ENCODE measurements at places on chromosomes 1 and 21. TPM values are rescaled to one million over a fixed set of nuclear protein-coding genes. Genes with fewer than 3 reads are reported as not detected.

DNA sequence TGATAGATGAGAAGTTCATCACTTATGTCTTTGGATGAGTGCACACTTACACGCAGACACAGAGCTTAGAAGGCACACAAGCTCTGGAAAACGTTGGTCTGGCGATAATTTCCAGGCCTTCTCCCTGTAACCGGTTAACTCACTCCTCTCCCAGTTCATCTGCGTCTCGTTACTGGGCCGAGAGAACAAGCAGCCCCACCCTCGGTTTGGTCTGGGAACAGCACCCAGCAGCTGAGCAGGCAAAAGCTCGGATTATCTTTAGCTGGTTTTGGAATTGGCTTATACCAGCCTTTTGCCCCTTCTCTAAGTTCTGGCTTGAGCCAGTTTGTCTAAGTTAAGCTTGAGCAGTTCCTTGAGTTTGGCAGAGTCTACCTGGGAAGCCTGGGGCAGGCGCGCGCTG, 27.3 kb upstream of the COL6A1 start:
- no peak for DNase-seq

RGS13 gene
- 0.43 TPM for total RNA-seq

DNA sequence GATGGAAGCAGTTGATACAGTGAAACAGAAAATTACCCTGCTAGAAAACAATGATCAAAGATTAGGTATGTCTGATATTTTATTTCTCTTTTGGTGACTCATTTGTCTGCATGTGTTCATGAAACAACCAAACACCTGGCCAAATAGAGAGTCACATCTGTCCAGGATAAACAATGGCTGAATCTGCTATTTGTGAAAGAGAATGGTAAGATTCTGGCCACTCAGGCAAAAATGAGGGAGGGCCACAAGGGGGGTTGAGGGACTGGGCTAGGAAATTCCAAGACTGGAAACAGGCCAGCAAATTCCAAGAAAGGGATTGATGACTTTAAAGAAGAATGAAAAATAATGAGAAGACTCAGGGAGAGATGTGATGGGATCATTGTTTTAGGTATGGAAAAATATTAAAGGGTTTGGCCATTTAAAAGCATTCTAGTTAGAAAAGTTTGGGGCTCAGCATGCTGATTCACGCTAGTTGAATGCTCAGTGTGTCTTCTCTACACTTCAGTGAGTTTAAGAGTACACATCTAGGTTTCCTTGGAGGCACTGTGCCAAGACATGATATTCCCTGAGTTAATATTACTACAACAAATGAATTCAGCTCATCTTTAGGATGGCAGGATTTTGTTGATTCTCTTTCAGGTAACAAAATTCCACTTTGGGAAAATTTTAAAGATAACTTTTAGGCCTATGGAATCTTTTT, 44.9 kb downstream of the TRAF5 start:
- no peak for DNase-seq

GRCh38 chr1:222290866-222291265, 257.0 kb downstream of the HHIPL2 start:
- DNase-seq: no peak

DCDC2B gene
- not detected for total RNA-seq

AIRE gene
- total RNA-seq: 0.12 TPM

DNA sequence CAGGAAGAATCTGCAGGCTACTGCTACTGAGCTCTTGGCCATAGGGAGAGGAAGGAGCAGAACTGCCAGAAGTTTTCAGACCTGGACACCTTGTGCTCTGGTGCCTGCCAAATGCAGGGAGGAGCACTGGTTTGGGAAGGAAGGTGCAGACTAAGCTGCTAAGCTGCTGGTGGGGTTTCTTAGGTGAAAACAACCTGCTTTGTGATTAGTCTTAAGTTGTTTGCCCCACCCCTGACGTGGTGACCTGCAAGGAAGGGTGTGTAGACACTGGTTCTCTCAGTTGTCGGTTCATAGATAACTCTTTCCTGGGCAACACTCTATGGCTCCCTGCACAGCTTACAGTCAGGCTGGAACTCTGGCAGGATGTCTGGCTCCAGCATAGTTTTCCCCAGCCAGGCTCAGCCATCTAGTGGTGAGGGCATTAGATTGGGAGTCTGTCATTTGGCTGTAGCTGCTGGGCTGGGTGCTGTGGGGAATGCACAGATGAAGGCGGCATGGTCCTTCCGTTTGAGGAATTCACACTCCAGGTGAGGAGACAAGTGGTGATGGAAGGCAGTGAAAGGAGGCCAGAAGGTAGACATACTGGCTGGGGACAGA, 10.3 kb upstream of the S100A10 start:
- DNase-seq: no peak

DNA sequence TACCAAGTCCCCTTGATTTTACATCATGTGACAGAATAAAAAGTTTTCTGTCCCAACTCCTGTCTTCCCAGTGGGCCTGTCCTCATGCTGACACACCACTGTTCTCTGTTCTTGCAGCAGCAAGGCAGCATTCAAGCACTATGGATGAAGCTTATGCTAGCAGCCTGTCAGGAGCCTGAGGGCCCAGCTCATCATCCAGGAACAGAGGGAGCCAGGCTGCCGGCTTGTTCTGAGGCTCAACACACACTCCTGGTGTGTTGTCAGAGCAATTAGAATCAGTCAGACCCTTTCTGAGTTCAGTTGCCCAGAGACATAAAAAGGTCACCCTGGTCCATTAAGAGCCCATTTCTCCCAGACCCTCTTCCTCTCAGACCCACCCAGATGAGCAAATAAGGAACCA, 282.9 kb downstream of the SEC16B start:
- DNase-seq: no peak

All from mucosa of descending colon (tissue), 3 donors.